ENCODE measurements at places on chromosomes 12 and 14. TPM values are rescaled to one million over a fixed set of nuclear protein-coding genes. Genes with fewer than 3 reads are reported as not detected.

The TSPAN19 gene
- total RNA-seq = not detected

The RACGAP1 gene
- 125 TPM for total RNA-seq

The ADAM20 gene
- total RNA-seq = not detected

The TMEM233 gene
- total RNA-seq = not detected

DNA sequence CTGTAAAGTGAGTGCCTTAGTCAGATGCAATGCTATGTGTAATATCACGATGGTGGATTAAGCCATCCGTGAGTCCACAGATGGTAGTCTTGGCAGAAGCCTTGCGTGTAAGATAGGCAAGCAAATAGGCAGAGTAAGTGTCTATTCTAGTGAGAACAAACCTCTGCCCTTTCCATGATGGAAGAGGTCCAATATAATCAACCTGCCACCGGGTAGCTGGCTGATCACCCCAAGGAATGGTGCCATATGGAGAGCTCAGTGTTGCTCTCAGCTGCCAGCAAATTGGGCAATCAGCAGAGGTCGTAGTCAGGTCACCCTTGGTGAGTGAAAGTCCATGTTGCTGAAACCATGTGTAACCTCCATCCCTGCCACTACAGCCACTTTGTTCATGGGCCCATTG, 371.2 kb upstream of the LRFN5 start:
- DNase-seq = peak; percentile 2

- DNase-seq = no peak
Measured at GRCh38 chr12:113506867-113507266, 35.2 kb upstream of the LHX5 start.

DNA sequence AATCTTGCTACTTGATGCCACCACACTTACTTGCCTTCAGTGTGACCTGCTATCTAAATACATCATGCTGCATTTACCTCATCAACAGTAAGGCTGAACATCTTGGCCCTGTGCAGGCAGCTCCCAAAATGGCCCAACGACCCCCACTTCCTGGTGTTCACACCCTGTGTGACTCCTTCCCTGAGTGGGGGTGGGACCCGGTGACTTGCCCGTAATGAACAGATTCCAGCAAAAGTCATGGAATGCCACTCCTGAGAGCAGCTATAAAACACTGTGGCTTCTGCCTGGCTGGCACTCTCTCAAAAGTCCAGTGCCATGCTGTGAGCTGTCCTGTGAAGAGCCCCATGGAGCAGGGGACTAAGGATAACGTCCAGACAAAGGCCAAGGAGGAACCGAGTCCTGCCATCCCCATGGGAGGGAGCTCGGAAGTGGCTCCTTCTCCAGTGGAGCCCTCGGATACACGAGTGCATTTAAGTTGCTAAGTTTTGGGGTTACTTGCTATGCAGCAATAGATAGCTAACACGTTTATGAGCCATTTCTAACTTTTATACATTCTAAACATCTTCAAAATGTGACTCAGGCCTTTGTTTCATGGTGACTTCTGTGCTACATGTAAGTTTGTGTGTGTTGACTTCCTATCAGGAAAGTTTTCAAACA, 33.0 kb downstream of the P2RX2 start:
- no peak for DNase-seq

GRCh38 chr14:99320621-99321235, 48.7 kb upstream of the BCL11B start:
- peak; percentile 2 for DNase-seq

DNA sequence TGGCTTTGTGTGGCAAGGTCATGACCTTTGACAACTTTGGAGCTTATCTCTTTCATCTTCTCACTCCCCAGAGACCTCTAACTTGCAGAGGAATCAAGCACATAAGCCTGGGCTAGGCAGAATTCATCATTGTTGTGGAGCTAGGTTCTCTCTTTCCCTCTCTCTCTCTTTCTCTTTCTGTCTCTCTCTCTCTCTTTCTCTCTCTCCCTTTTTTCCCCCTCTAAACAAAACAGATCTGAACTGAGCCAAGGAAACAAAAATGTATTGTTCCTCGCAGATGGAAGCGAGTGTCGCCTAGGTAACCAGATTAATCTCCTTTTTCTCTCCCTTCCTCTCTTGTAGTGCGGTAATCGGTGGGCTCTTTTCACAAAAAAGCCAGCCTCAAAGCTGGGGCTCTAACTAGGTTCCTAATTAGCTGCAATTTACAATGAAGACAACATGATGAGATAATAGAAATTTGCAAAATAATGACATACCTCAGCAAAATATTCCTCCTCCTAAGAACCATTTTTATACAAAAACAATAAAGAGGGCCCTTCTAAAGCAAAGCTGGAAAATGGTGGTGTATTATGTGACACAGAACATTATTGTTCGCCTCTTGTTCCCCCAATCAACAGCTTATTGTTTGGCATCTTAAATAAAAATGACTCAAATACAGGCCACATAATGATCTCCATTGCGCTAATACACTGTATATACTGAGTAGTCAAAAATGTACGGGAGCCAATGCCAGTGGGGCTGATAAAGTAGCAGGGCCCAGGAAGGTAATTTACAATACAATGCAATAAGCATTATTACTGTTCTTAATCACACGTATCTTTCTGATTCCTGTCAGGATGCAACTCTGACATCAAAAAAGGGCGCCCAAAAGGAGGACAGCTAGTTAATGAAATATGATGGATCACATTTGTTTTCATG, 65.7 kb upstream of the SOX5 start:
- no peak for DNase-seq

Data from G401 (cell line).